ENCODE measurements at places on chromosomes 13 and 19.

DNA sequence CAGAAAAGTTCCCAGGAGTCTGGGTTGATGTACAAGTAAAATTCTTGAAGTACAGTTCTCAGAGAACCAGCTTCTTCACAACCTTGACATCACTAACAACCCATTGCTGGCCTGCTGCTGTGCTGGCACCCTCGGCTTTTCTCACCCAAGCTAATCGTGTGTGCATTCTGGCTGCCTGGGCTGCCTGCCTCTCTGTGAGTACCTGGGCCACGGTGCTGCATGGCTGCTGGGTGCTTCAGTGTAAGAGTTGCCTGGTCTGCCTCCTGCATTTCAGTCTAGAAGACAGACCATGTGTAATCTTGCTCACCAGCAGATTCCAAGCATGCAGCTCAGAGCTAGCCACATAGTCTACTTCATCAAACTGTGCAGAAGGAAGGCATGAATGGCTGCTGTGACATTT, 50.5 kb upstream of the MEDAG start:
- DNase-seq: no peak

GRCh38 chr19:30087381-30088138, 145.5 kb downstream of the URI1 start:
- no peak for DNase-seq

- DNase-seq: no peak
Observed at GRCh38 chr13:112653071-112653470, 36.8 kb upstream of the ATP11A start.

- DNase-seq: no peak
Observed at GRCh38 chr13:100667894-100668293, 6.7 kb downstream of the TMTC4 start.

All from stimulated activated CD8-positive, alpha-beta memory T cell treated with anti-CD3 and anti-CD28 coated beads, Interleukin-4, amount 100 ng/mL, for 24 hours (primary cell).